NCI-H69 (cell line): ENCODE measurements at places on chromosomes 2 and 18.
A peak's percentile ranks its signal among the peaks of the same experiment; 100 is the strongest.

DNA sequence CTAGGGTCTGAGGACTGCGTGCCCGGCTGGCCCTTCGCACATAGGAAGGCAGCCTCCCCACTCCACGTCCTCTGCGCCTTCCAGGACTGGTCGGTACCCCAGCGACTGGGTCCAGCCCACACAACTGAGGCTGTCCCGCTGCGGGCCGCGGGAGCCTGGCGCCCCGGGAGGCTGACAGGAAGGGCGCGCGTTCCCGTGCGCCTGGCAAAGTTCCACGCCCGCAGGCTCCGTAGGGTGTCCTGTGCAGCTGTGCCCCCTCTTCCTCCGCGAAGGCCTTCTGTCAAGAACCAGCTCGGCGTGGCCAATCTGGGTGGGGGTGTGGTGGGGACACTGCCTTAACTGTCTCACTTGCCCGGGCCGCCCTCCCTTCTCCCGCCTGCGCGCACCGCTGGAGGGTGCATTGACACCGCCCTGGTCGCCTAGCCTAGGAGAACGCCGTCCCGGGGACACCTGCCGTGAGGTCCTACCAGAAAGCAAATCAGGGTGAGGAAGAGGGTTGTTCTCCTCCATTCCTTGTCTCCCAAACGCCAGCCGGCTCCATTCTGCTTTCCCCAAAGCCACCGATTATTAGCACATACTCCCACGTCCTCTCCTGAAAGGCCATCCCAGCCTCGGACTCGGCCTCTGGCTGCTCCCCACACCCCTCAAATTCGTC, 618 bp upstream of the LYPD1 start:
- DNase-seq, result peak; percentile 8

GRCh38 chr2:106338043-106338442, 130.2 kb downstream of the RGPD3 start:
- peak; percentile 41 for DNase-seq

- DNase-seq, result no peak
Observed at GRCh38 chr18:51561821-51562220, 364.3 kb upstream of the MEX3C start.

- no peak for DNase-seq
Observed at GRCh38 chr2:188897096-188897495, 77.1 kb upstream of the COL3A1 start.

DNA sequence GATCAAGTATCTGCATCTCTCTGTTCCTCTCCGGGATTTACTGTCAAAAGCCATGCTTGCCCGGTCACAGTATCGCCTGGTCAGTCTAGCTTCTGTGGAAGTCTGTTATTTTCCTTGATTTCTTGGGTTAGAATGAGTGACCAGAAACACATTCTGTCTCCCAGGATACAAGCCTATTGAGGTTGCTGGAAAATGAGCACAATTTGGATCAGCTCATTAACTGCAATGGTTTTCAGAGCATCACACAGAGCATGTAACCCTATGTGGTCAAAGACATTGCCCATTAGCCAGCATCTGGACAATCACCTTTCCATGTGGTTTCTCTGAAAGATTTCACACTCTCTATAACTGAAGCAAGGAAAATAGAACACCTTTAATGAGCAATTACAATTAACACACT, 124.2 kb upstream of the FAM98A start:
- no peak for DNase-seq

GRCh38 chr2:191183081-191183480, 32.3 kb upstream of the STAT4 start:
- DNase-seq, result no peak

- peak; percentile 3 for DNase-seq
Observed at GRCh38 chr2:112253261-112253815, 1.5 kb downstream of the ZC3H8 start.

DNA sequence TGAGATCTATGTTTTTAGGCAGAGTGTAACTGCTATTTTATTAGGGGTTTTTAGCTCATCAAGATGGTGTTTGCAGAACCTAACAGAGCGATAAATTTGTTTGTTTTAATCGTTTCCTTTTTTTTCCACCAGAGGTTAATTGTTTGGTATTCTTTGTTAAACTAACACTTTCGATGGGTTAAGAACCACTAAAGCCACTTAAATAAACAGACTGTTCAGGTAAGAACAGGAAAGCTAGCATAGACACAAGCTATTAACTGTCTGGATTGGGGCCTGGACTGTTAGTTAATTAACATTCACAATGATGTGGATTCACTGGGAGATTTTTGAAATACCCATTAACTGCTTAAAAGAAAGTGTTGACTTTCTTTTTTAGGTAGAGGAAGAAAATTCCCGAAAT, 209.0 kb upstream of the COPS8 start:
- peak; percentile 90 for DNase-seq

- DNase-seq, result peak; percentile 4
Observed at GRCh38 chr2:142010477-142011270, 120.1 kb downstream of the LRP1B start.

- DNase-seq, result no peak
Observed at GRCh38 chr2:10246370-10246769, 56.3 kb upstream of the HPCAL1 start.

DNA sequence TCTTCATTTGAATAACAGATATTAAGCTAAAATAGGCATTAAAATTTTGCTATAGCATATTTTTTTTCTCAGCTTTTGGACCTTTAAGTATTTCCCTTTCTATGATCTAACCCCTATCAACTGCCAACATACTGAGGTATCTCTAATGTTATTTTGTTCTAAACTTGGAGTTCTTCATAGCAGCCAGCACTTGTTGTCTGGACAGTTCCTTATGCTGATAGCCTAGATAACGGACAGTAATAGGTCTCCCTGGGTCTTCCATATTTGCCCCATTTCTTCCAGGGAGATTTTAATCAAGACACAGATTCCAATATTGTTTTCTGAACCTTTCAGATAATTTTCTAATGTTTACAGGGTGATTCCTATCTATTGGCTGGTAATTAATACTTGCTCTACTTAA, 475.8 kb upstream of the MAP2 start:
- no peak for DNase-seq

GRCh38 chr18:23864624-23865023, 149.9 kb upstream of the TTC39C start:
- no peak for DNase-seq

GRCh38 chr2:66686755-66687154, 251.8 kb downstream of the MEIS1 start:
- DNase-seq, result peak; percentile 14

- DNase-seq, result peak; percentile 51
Observed at GRCh38 chr2:236167297-236168109, 683 bp downstream of the GBX2 start.

DNA sequence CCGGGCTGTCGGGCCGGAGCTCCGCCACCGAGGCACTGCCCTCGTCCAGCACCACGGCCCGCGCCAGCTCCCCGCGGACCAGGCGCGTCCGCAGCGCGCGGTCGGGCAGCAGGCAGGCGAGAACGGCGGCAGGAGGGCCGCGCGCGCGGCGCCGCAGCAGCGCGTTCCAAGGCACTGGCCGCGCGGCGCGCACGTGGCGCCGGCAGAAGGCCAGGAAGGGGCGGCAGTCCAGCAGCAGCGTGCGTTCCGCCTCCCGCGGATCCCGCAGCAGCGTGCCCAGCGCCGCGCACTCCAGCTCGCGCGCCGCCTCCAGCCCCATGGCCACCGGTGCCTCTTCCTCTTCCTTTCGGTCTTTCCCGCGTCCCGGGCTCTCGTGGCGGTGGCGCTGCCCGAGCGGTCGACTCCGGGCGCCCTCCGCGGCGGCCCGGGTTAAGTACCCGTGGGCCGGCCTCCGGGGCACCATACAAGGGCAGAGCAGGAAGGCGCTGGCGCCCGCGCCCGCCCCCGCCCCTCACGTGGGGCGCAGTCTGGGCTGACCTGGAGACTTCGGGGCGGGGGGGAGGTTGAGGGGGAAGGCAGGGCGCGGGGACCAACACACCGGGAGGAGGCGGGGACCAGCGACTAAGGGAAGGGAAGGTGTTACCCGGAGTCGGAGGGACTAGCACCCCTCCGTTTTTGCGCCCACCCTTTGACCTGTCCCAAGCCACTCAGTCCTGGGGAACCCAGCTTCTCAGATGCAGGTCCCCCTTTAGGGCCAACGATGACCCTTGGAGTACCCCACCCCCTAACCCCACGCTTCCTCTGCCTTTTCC, at the start of gene DUSP2:
Gene DUSP2 (minus strand): TSS at position 405 of the 812 bp plus-strand sequence. CDS start 86 bp downstream, at position 319.
- DNase-seq, result peak; percentile 80

- no peak for DNase-seq
Observed at GRCh38 chr18:22674272-22674671, 256.6 kb upstream of the CTAGE1 start.

- DNase-seq, result peak; percentile 60
Observed at GRCh38 chr2:237432484-237433092, 18.6 kb upstream of the COL6A3 start.

GRCh38 chr2:233168445-233168844, 83.0 kb upstream of the ATG16L1 start:
- DNase-seq, result no peak

DNA sequence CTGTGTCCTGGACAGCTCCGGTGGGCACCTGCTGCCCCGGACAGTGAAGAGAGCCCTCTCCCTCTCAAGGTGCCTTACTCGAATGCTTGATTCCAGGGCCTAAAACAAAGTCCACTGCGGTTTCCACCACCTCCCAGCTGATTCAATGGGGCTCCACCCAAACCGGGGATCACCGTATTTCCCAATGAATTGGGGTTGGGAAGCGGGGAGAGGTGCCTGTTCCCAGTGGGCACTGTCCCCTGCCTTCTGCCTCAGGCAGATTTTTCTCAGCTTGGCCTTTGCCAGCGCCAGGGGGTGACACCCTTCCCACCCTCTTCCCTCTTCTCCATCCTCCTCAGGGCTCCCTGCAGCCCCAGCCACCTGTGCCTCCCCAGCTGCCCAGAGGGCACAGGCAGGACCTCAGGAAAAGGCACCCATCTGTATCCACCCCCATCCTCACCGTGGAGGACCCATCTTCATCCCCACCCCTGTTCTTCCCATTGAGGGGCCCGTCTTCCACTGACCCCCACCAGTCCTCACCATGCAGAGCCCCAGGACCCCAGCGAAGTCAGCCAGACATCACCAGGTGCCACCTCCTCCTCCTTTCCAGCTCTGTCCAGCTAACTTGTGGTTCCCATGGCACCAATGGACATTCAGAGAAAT, 66.7 kb upstream of the HPCAL1 start:
- no peak for DNase-seq

GRCh38 chr2:149487189-149487588, 100.4 kb downstream of the MMADHC start:
- no peak for DNase-seq

DNA sequence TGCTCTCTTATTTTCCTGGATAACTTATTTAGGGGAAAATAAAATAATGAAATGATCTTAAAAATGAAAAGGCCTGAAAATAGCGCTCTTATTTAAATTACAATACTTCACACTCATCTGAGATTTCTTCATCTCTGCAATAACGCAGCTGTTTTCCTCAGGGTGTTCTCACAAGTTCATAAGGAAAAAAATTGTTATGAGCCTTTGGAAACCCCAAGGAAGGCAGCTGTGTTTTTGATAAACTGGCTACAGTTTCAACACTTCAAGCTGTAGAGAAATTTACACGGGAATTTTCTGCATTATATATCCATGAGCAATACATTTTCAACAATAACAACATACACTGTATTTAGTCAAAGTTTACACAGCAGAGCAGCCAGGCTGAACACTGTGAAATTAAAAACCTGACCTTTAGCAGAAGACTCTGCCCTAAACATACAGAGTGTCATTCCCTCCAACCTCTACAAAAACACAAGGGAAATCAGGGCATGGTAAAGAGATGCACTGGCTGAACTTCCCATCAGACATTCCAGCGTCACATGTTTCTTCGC, 959.6 kb downstream of the SLC4A3 start:
- no peak for DNase-seq

DNA sequence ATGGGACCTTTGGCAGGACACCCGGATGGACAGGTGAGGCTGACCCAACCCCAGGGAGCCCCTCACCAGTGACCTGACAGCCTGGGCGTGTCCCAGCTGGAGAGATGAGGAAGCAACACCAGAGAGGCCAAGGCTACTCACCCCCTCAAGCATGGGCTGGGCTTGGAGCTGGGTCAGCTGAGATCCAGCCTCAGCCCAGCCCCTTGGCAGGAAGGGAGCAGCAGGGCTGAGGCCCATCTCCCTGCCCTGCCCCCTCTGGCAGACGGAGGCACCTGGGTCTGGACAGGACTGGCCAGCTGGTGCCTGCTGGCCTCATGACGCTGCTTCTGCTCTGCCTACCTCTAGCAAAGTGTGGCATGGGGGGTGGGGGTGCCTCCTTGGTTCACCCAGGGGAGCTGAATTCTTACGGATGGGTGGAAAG, 37.8 kb downstream of the HS6ST1 start:
- no peak for DNase-seq

DNA sequence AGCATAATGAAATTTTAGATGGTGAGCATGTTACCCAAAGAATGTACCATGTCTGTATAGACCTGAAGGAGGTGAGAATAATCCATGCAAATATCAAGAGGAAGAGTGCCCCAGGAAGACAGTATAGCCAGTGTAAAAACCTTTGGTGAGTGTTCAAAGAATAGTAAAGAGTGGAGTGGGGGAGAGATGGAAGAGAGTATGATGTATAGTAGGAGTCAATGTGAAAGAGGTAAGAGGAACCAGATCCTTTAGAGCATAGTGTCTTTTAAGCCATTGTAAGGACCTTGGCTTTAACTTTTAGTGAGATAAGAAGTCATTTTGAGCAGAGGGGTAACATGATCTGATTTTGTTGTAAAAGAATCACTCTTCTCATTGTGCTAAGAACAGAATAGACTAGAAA, 1052.3 kb upstream of the ZEB2 start:
- DNase-seq, result no peak

- DNase-seq, result no peak
Observed at GRCh38 chr2:42067521-42067920, 19.7 kb downstream of the PKDCC start.

- peak; percentile 31 for DNase-seq
Observed at GRCh38 chr18:76444446-76445105, 50.5 kb downstream of the ZNF516 start.

GRCh38 chr18:59941331-59941730, 41.5 kb downstream of the PMAIP1 start:
- no peak for DNase-seq
